ENCODE measurements at places on chromosomes 3 and 15.

GRCh38 chr3:194003114-194004057 lies 132.6 kb upstream of the HES1 start:
- DNase-seq: no peak

DNA sequence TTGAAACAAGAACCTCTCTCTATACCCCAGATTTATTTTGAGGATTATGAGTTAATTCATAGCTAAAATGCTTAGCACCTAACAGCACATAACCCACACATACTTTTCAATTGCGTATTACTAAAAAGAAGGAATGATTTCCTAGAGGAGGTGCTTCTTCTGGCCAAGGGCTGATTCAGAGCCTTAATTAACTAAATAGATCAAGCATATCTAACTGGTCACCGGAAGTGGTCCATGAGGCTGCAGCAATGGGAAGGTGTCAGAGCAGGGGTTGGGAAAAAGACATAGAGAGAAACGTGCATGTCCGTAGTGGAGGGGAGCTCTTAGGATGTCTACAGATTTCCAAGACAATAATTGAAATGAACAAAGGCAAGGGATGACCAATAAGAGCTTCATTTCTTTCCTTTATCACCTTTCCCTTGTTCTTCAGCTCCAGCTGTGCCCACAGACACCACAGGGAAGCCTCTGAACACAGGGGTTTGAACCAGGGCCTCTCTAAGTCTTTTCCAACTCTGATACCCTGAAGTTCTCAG lies 467 bp downstream of the HGD start:
- DNase-seq: no peak

GRCh38 chr3:157469561-157470294 lies 33.1 kb downstream of the PTX3 start:
- DNase-seq: no peak

DNA sequence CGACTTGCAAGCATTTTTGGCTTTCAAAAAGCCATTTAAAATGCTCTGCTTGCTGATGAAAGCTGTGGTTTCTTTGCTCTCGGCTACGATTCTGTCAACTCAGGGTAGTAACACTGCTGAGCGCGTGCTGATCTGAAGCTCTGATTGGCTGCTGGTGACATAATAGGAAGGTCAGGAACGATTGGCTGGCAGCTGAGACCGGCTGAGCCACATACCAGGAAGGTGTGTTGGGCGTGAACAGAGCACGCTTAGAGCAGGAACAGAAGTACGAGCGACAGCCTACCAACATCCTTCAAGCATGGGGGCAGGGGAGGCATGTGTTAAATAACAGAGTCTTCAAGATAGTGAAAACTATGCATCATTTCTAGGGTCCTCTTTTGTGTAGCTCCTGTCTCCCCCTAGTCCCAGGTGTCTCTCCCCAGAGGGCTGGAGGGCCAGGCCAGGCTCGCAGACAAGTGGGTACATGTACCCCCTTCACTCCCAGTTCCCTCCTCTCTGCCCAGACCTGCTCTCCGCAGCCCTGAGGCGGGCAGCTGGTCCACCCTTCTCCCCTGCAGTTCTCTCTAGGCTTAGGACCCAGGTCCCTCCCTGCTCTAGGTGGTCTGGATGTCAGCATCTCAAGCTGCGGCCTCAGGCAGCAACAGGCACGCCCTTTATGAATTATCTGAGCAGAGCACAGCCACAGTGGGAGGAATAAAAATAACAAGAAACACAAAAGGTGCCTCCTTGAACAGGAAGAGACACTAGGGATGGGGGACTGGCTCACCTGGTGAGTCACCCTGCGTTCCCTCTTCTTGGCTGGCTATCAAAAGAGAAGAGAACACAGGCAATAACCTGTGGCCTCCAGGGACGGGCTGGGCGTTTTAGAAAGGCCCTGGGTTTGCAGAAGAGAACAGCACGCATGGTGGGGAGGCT lies 76.0 kb downstream of the TAMM41 start:
- DNase-seq: peak; percentile 57

- DNase-seq: no peak
Observed at GRCh38 chr15:58951388-58952007, 18.0 kb upstream of the SLTM start.

- no peak for DNase-seq
Observed at GRCh38 chr15:57146506-57147201, 228.2 kb downstream of the TCF12 start.

DNA sequence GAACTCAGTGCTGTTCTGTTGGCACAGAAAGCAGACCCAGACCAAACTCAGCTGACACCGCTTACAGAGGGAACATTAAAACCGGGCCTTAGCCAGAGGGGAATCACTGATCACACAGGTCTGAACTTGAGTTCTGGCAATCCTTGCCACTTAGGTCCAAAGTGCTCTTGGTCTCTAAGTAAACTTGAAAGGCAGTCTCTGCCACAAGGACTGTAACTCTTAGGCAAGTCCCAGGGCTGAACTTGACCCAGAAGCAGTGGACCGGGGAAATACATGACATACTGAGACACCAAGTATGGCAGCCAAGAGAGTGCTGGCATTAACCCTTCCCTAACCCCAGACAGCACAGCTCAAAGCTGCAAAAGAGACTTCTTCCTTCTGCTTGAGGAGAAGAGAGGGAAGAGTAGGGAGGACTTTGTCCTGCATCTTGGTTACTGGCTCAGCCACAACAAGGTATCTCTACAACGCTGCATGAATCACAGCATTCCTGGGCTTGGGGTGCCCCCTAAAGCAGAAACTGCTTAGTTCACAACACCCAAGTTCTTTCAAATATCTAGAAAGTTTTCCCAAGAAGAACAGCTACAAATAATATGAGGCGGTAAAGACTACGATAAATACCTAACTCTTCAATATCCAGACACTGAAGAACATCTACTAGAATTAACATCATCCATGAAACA lies 32.5 kb downstream of the NAALADL2 start:
- no peak for DNase-seq

DNA sequence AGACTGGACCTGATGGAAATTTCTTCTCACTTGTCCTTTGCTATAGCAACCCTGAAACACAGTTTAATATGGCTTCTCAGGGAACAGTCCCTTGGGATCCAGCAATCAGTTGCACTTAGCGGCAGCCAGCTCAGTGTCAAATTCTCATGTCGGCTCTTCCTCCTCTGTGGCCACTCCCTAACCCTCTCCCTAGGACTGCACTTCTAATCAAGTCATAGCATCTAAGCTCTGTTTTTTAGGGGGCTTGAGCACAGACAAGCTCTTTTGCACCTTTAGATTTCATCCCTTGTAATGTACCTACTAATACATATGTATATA lies 250.5 kb upstream of the TLE3 start:
- DNase-seq: no peak

DNA sequence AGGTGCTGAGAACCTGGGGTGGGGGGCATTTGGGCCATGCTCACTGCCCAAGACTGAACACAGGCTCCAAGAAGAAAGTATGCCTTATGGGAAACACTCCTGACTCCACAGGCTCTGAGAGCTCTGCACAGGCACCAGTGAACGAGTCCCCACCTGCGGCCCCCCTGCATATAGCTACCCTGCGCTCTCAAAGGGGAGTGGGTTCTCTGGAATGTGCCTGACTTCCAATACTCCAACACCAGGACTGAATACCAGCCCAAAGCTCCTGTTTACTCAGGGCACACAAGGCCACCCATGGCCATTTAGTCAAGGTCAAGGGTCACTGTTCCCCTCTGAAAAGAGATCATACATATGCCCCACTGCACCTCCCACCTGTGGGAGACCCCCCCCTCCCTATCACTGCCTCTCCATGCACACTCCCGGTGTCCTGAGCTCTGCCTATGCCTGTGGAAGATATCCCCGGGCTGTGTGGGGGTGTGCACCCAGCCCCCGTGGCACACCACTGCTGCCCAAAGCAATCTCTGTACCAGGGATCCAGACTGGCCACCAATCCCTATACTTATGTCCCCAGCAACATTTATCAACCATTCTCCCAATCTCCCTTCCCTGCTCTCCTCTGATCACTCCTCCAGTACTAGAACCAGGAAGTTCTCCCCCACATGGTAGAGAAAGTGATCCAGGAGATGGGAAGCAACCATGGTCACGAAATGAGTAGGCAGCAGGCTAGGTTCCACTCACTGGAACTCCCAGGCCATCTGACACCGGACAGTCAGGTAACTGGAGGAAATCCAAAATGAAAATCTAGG lies 1.5 kb upstream of the PLXNB1 start:
- no peak for DNase-seq

GRCh38 chr3:12884790-12885582 lies 43.6 kb upstream of the RPL32 start:
- no peak for DNase-seq

GRCh38 chr3:170999737-171000242 lies 26.7 kb downstream of the SLC2A2 start:
- no peak for DNase-seq

DNA sequence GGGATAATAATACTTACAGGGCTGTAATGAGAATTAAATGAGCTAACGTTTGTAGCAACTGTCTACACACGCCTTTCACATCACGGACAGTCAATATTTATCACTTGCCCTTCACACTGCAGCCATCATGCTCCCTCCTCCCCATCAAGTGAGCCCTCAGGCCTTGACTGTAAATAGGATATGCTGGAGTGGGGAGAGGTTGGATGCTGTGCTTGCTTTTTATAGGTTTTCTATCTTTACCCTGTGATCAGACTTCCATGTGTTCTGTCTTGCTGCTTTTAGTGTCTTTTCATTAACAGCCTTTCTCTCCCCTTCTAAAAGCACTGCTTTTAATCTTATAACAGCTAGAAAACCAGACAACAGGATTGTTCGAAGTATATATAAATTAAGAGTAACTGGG lies 12.8 kb upstream of the MAGEF1 start:
- DNase-seq: no peak

GRCh38 chr3:128360705-128361271 lies 105.9 kb downstream of the DNAJB8 start:
- no peak for DNase-seq

- DNase-seq: no peak
Observed at GRCh38 chr15:28096411-28096669, 2.8 kb downstream of the OCA2 start.

GRCh38 chr3:158970006-158970405 lies 168.2 kb downstream of the MFSD1 start:
- DNase-seq: no peak

DNA sequence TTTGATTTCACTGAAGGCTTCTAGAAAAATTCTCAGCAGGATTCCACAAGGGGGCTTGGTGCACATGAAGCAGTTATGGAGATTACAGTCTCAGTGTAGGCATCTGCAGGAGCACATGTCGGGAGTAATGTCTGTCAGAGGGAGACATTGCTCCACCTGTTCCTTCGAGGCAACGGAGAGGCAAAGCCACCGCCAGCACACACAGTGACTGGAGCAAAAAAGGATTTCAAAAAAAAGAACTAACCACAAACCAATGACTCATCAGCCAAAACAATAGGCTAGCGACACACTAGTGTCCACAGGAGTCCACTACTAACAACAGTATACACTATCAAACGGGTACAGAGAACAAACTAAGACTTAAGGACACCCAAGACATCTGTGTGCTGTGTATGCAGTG lies 68.9 kb downstream of the NPTN start:
- DNase-seq: no peak

DNA sequence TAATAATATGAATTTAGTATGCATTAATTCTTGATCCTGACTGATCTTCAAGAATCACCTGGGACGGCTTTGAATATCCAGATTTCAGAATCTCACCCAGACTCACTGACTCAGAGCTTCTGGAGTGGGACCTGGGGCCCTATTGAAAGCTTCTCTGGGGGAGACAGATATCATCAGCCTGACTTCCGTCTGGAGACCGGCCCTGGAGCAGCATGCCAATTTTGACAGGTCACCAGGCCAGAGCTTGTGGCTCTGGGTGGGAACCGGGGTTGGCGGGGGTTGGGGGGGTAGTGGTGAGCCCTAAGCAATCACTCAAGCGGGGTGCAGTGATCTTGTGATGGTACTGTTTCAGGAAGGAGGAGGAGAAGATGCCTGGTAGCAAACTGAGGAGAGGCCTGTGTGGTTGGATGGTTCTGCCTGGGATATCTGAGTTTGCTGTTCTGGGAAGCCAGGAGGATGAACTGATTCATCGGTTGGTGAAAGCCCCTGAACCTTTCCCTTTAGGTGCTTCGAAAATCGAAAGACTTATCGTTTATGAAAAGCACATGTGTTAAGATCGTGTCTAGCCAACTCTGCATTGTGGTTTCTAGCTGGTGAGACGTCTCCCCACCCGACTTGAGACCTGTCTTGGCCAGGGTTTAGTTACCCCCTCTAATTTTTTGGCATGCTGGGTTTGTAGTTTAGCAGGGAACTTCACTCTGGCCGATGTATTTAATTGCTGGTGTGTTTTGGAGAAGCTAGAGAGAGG lies 263.9 kb upstream of the C2CD4B start:
- DNase-seq: no peak

GRCh38 chr3:15315003-15315402 lies 17.4 kb downstream of the SH3BP5 start:
- DNase-seq: no peak

GRCh38 chr3:112782491-112782890 lies 64.2 kb downstream of the CD200R1L start:
- no peak for DNase-seq

- DNase-seq: no peak
Observed at GRCh38 chr3:178022599-178022998, 513.6 kb upstream of the KCNMB2 start.

GRCh38 chr3:106083207-106083606 lies 214.4 kb upstream of the CBLB start:
- no peak for DNase-seq

DNA sequence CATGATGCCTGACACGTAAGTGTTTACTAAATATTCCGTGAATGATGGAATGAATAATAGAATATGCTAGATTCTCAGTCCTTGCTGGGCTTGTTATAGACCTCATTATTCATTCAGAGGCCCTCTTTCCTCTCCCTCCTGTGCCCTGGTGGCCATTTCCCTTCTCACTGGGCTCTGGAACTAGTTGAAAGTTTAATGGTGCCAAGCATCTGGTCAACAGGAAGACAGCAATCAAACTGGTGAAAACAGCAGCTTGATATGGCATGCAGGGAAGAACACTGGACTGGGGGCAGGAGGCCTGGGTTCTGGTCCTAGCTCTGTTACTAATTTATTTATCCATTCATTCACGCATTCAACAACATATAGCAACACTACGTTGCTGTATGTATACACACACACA lies 3.7 kb upstream of the APOD start:
- no peak for DNase-seq
